ENCODE measurements at places on chromosomes 7 and 10.

DNA sequence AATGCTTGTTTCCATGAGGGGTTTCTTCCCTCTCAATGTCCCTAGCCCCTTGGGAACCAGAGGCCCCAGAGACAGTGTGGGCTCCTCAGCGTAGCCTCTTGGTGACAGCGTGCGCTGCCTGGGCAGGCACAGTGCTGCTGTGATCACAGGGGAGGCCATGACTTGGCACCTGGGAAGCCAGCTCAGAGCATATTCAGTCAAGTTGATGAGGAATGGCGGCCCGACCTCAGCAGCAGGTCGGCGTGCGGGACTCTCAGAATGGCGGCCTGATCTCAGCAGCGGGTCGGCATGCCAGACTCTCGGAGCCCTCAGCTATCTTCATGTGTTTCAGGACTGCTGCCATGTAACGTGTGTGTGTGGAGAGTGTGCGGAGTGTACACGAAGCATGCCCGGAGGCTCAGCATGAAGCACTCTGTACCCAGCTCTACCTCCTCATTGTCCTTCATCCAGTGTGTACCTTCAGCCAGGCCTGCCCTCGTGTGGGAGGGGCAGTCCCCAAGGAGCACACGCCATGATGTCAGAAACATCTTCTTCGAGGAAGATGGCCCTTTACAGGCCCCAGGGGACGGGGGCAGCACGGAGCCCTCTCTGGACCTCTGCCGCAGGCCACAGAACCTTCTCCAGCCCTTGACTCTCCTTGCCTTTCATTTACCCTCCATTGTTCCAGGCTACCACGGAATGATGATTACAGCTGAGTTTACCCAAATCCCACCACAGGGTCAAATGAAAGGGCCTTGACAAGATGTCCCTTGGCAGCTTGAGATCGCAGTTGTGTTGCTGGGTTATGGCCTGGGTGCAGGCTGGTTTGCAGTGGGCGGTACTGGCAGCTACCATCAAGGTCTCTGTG is 130.4 kb downstream of the SMURF1 start:
- H3K27me3 ChIP-seq, result peaks cover 2% of the 10 kb centered on the region
- H3K4me1 ChIP-seq, result no peaks in the 10 kb centered on the region
- no peak for DNase-seq
- H3K27ac ChIP-seq, result no peak overlapping the region
- no peak overlapping the region for H3K4me3 ChIP-seq
- H3K36me3 ChIP-seq, result peaks cover 5% of the 10 kb centered on the region

DNA sequence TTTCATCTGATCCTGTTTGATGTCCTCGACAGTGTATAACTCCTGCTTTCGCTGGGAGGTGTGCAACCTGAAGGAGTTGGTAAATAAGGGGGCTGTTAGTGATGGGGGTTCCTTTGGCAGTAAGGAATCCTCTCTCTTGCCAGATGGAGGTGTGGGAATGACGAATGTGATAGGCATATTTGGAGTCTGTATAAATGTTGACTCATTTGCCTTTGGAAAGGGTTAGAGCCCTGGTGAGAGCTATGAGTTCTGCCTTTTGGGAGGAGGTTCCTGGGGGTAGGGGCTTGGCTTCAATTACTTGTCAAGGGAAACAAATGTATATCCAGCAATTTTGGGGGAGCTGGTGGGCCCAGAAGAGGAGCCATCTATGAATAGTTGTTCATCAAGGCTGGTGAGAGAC is 11.4 kb upstream of the CHST3 start:
- no peak overlapping the region for H3K27ac ChIP-seq
- no peaks in the 10 kb centered on the region for H3K4me1 ChIP-seq
- DNase-seq, result no peak
- no peak overlapping the region for H3K4me3 ChIP-seq

DNA sequence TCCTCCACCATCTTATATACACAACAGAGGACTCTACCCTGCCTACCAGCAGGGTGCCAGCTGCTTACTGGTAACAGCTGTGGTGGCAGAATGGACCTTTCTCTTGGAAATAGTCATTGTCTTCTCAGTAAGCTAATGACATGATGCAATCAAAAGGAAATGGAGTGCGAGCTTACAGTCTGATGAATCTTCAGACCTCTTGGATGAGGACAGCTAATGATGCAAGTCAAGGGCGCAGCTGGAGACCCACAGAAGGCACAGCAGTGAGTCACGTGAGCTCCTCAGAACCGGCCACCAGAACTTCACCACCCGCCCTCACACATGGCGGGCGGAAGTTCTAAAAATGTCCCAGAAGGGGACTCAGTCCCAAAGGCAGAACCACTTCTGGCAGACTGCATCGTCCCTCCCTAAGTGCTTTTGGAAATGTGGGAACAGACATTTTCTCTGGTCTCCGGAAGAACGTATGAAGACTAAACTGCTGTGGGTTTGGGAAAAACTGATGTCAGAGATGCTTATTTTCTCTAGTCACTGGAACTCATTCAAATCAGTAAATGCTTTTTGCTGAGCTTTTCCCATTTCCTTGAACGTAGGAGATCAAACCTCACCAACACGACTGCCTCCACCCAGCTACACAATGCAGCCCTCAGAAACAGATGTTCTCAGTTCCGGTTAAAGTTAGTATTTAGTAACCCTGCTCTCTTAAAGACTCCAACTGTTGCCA is 96.4 kb downstream of the FAS start:
- no peak overlapping the region for H3K27ac ChIP-seq
- H3K4me1 ChIP-seq, result peaks cover 4% of the 10 kb centered on the region
- H3K27me3 ChIP-seq, result no peaks in the 10 kb centered on the region
- DNase-seq, result peak; percentile 59
- H3K4me3 ChIP-seq, result no peak overlapping the region

GRCh38 chr7:131106681-131107336 is 220.9 kb upstream of the MKLN1 start:
- H3K4me1 ChIP-seq, result peaks cover 13% of the 10 kb centered on the region
- H3K4me3 ChIP-seq, result peak overlapping the region; percentile 97
- DNase-seq, result peak; percentile 50
- peak overlapping the region; percentile 70 for H3K27ac ChIP-seq

DNA sequence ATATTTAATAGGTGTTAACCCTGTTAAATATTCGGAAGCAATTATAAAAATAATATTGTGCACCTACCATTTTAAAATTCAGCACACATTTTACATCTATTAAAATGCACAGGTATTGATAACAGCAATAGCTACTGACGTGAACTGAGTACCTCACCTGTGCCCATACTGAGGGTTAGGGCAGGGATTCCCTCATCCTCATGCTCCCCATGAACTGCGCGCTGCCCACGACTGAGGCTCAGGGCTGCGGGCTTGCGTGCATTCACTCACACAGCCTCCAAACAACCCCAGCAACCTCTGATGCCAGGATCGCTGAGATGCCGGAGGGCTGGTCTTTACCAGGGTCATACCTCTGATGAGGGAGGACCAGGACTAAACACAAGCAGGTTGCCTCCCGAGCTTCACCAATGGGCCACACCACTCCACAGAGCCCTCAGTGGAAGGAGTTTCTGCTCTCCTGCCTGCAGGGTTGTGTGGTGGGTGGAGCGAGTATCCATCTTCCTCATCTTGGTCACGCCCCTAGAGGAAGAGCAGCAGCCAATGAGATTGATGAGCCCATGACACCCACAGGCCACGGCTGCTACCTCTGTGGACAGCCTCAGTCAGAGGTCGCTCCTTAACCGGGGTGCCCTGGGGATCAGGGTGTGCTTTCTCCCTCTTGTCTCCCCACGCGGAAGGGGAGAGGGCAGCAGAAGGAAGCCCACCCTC is 478.3 kb downstream of the TNS3 start:
- DNase-seq, result no peak
- H3K36me3 ChIP-seq, result no peaks in the 10 kb centered on the region
- no peaks in the 10 kb centered on the region for H3K27me3 ChIP-seq
- no peak overlapping the region for H3K27ac ChIP-seq

GRCh38 chr7:51021906-51022570 is 239.3 kb upstream of the GRB10 start:
- no peaks in the 10 kb centered on the region for H3K36me3 ChIP-seq
- no peak overlapping the region for H3K27ac ChIP-seq
- no peak for DNase-seq
- H3K4me1 ChIP-seq, result no peaks in the 10 kb centered on the region

DNA sequence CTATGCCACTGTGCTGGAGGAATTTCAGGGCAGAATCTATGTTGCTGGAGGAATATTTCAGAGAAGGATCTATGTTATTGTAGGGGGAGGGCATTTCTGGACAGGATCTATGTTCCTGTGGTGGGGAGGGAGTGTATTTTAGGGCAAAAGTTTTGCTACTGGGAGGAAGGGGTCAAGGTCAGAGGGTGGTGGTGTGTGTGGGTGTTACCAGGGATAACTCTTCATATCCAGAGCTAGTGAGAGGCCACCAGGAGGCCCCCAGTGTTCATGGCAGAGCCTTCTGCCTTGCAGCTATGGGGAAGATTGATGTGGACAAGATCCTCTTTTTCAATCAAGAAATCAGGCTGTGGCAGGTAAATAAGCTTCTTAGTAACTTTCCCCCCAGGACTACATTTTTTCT is 2.0 kb upstream of the STRA8 start:
- no peak overlapping the region for H3K4me3 ChIP-seq
- peak overlapping the region; percentile 8 for H3K27ac ChIP-seq
- peaks cover 4% of the 10 kb centered on the region for H3K27me3 ChIP-seq
- no peaks in the 10 kb centered on the region for H3K36me3 ChIP-seq
- no peak for DNase-seq
- H3K4me1 ChIP-seq, result no peaks in the 10 kb centered on the region

GRCh38 chr10:47443145-47443544 is 40.8 kb downstream of the ANXA8 start:
- H3K27me3 ChIP-seq, result peaks cover 5% of the 10 kb centered on the region
- DNase-seq, result no peak
- H3K36me3 ChIP-seq, result peaks cover 16% of the 10 kb centered on the region
- H3K4me1 ChIP-seq, result no peaks in the 10 kb centered on the region

- H3K36me3 ChIP-seq, result peaks cover 11% of the 10 kb centered on the region
- no peak for DNase-seq
- peaks cover 4% of the 10 kb centered on the region for H3K27me3 ChIP-seq
- no peak overlapping the region for H3K4me3 ChIP-seq
- H3K4me1 ChIP-seq, result no peaks in the 10 kb centered on the region
- H3K27ac ChIP-seq, result no peak overlapping the region
These were observed 57.8 kb upstream of the CACNA2D1 start for GRCh38 chr7:82501346-82501745.

DNA sequence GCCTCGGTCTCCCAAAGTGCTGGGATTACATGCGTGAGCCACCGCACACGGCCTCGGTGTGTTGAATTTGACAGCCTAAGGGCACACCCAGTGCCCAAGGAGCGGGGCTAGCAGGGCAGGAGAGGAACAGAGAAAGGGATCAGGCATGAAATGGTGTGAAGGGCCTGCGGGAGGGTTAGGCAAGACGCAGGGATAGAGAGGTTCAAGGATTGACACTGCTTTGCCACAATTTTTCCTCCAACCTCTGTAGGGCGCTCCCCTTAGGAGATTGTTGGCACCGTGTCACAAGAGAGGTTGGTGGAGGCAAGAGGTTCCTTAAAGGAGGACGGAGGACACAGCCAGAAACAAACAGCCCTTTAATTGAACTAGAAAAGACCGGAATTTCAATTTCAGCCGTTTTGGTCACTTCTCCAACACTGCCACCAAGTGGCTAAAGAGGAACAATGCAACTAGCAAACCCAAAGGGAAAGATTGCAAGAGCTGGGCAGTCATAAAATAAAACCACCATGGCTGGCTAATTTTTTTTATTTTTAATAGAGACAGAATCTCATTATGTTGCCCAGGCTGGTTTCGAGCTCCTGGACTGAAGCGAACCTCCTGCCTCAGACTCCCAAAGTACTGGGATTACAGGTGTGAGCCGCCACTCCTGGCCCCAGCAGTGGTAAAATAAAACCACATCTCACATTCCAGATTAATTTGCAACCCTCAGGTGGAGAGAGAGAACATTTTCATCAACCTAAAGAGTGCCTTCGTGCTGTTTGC is 6.9 kb upstream of the CREB3L2 start:
- H3K4me1 ChIP-seq, result no peaks in the 10 kb centered on the region
- H3K36me3 ChIP-seq, result no peaks in the 10 kb centered on the region
- H3K4me3 ChIP-seq, result no peak overlapping the region
- DNase-seq, result no peak
- no peak overlapping the region for H3K27ac ChIP-seq
- no peaks in the 10 kb centered on the region for H3K27me3 ChIP-seq

- no peaks in the 10 kb centered on the region for H3K4me1 ChIP-seq
- no peaks in the 10 kb centered on the region for H3K27me3 ChIP-seq
- no peaks in the 10 kb centered on the region for H3K36me3 ChIP-seq
These were observed 89.0 kb downstream of the PHTF2 start for GRCh38 chr7:77887567-77887966.

GRCh38 chr7:36058020-36058592 is 94.9 kb upstream of the EEPD1 start:
- peak overlapping the region; percentile 35 for H3K4me3 ChIP-seq
- DNase-seq, result peak; percentile 35
- H3K36me3 ChIP-seq, result peaks cover 6% of the 10 kb centered on the region
- peak overlapping the region; percentile 80 for H3K27ac ChIP-seq

DNA sequence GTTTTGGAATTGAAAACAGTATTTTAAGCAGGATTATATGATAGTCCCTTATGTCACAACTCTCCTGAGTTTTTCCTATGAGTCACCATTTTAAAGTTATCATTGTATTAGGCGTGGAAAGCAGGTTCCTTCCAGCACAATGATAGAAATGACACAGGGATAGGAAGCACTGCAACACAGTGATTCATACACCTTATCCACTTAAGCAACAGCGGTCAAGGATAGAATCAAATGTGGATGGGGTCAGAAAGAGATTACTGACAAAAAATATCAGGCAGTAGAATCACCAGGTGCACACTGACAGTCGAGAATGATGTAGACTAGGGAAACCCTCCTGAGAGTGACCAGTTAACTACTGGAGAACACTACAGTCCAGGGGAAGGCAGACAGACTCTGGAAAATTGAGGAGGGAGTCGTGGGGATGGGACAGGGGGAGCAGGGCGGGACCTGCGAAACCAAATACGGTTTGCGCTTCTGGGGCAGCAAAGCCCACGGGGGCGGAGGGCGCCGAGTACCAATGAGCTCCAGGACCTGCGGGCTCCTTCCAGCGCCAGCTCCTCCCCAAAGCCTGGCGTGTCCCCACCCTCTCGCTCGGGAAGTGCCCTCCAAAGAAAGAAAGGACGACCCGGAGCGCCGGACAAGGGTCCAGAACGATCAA is 479 bp downstream of the PNPLA8 start:
- peak overlapping the region; percentile 94 for H3K4me3 ChIP-seq
- peak overlapping the region; percentile 87 for H3K27ac ChIP-seq
- no peak for DNase-seq
- peaks cover 5% of the 10 kb centered on the region for H3K27me3 ChIP-seq
- no peaks in the 10 kb centered on the region for H3K36me3 ChIP-seq
- peaks cover 29% of the 10 kb centered on the region for H3K4me1 ChIP-seq

GRCh38 chr7:92754919-92755581 is 81.3 kb downstream of the CDK6 start:
- no peaks in the 10 kb centered on the region for H3K27me3 ChIP-seq
- H3K4me1 ChIP-seq, result peaks cover 53% of the 10 kb centered on the region
- peak; percentile 34 for DNase-seq
- peak overlapping the region; percentile 58 for H3K4me3 ChIP-seq
- H3K36me3 ChIP-seq, result no peaks in the 10 kb centered on the region

GRCh38 chr10:73494877-73495225 is 973 bp downstream of the PPP3CB start:
- peak overlapping the region; percentile 95 for H3K27ac ChIP-seq
- H3K4me3 ChIP-seq, result peak overlapping the region; percentile 99
- no peaks in the 10 kb centered on the region for H3K36me3 ChIP-seq
- H3K27me3 ChIP-seq, result peaks cover 3% of the 10 kb centered on the region
- no peak for DNase-seq

- DNase-seq, result no peak
- no peak overlapping the region for H3K27ac ChIP-seq
- peaks cover 9% of the 10 kb centered on the region for H3K27me3 ChIP-seq
- H3K4me1 ChIP-seq, result peaks cover 17% of the 10 kb centered on the region
These were observed 185.8 kb downstream of the PTPRN2 start for GRCh38 chr7:158401826-158402225.

GRCh38 chr7:141713890-141714289 is 5.7 kb downstream of the WEE2 start:
- H3K4me3 ChIP-seq, result no peak overlapping the region
- no peak for DNase-seq
- H3K4me1 ChIP-seq, result no peaks in the 10 kb centered on the region
- no peak overlapping the region for H3K27ac ChIP-seq
- H3K36me3 ChIP-seq, result no peaks in the 10 kb centered on the region

Measured in glutamatergic neuron (in vitro differentiated cells).